ENCODE measurements at places on chromosomes 1 and 21. TPM values are rescaled to one million over a fixed set of nuclear protein-coding genes. Genes with fewer than 3 reads are reported as not detected.

SPRR2E gene
- 0.33 TPM for polyA plus RNA-seq

MINDY1 gene
- 10.1 TPM for polyA plus RNA-seq

KRTAP19-1 gene
- polyA plus RNA-seq = not detected

E2F2 gene
- 0.83 TPM for polyA plus RNA-seq

MYBPH gene
- polyA plus RNA-seq = 0.41 TPM

PDZK1IP1 gene
- 44.8 TPM for polyA plus RNA-seq

ARMH1 gene
- polyA plus RNA-seq = 35.3 TPM

FASLG gene
- 0.30 TPM for polyA plus RNA-seq

GRCh38 chr1:147812799-147813198, 52.4 kb upstream of the GJA5 start:
- peak; percentile 23 for DNase-seq

DNA sequence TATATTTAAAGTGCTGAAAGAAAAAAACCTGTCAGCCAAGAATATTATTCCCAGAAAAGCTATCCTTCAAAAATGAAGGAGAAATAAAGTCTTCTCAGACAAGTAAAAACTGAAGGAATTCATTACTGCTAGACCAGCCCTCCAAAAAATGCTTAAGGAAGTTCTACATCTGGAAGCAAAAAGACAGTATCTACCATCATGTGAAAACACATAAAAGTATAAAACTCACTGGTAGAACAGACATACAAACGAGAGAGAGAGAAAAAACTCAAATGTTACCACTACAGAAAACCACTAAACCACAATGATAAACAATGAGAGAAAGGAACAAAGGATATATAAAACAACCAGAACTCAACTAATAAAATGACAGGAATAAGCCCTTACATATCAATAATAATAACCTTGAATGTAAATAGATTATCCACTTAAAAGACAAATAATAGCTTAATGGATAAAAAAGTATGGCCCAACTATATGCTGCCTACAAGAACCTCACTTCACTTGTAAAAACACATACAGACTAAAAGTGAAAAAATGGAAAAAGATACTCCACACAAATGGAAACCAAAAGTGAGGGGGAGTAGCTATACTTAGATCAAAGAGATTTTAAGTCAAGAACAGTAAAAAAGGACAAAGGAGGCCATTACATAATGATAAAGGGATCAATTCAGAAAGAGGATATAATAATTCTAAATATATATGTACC, 22.0 kb downstream of the NSL1 start:
- DNase-seq = no peak

GRCh38 chr1:45266151-45266801, 59.9 kb upstream of the ZSWIM5 start:
- no peak for DNase-seq

DNA sequence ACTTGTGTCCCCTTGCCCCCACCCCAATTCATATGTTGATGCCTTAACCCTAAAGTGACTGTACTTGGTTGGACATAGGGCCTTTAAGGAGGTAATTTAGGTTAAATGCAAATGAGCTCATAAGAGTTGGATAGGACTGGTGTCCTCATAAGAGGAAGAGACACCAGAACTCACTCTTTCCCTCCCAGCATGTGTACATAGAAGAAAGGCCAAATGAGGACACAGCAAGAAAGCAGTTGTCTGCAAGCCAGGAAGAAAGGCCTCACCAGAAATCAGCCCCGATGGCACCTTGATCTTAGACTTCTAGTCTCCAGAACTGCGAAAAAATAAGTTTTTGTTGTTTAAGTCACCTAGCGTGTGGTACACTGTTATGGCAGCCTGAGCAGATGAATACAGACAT, 45.5 kb downstream of the RAB3GAP2 start:
- no peak for DNase-seq

DNA sequence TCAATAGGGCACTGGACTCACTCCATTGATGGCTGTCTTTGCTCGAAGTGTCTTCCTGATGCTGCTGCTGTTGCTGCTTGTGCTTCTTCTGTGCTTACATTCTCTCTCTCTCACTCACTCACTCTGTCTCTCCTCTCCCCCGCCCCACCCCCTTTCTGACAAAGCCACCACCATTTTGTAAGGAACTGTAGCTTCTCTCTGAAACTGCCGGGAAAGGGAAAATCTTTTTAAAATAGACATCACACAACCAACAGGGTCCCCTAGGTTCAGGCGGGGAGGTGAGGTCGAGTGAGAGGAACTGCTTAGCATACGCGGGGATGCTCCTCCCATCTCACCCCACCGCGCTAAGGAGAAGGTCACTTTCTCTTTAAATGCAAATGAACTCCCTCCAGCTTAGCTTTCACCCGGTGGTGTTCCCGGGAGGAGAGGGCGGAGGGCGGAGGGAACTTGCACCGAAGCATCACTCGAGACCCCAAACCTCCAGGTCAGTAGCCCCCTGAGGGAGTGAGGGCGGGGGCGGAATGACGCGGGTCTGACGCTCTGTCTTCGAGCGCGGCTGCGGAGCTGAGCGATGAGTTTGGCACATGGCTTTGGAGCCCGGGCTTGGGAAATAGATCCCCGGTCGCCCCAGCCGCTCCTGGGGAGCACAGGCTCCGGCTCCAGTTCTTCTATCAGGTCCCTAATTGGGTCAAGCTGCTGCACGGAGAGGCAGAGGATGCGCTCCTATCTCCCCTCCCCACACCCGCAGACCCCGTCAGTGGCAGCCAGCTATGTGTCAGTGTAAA, at the start of gene CCDC28B:
CCDC28B (plus strand) TSS at position 370 of the 785 bp plus-strand sequence. CDS start 1,341 bp downstream, outside the sequence.
- peak; percentile 83 for DNase-seq

DNA sequence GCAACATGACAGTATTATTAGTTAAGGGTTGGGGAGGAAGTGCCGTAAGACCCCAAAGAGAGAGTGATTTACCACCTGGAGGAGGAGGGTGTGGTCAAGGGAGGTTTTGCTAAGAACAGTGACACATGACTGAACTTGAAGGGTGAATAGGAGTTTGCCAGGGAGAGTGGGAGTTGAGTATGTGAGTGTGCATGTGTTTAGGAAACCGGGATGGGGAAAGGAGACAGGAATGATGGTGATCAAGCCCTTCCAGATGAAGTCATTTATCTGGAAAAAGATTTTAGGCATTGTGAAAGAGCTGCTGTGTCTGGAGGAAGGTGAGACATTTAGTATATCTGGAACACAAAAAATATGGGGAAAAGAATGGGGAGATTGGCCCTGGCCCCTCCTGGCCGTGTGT, 28.1 kb upstream of the IL10 start:
- no peak for DNase-seq

- no peak for DNase-seq
These were observed 157.6 kb upstream of the IVNS1ABP start for GRCh38 chr1:185474440-185475149.

DNA sequence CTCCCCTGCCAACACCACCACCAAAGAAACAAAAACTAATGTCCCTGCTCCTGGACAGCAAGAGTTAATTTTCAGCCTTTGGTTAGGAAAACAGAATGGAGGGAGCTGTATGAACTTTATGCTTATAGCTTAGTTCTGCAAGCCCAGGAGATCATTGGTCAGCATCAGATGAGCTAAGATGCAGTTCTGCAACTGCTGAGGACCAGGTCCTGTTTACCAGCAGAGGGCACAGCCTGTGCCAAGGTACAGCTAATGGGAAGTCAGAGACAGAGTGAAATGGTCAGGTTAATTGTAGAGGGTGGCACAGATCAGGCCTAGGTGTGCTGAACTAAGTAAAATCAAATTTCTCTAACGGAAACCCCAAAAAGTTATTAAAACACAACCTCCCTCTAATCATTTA, 161.3 kb downstream of the ROR1 start:
- DNase-seq = no peak

DNA sequence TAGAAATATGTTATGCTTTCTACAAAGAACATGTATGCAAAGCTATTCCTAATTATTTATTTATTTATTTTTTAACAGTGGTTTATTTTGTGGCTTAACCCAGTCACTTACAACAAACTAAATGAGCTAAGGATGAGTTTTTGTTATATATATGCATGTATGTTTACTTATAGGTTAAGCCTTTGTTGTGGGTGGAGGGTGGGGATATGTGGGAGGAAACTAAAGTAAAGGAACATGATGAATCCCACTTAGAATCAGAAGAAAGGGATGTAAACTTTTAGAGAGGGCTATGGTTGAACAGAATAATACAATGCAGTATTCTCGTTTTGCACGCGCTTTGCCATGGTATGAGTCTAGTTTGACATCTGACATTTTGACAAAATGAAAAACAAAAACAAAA, 321.0 kb upstream of the RUNX1 start:
- no peak for DNase-seq

- peak; percentile 23 for DNase-seq
These were observed 24.1 kb downstream of the SUSD4 start for GRCh38 chr1:223339861-223340260.

DNA sequence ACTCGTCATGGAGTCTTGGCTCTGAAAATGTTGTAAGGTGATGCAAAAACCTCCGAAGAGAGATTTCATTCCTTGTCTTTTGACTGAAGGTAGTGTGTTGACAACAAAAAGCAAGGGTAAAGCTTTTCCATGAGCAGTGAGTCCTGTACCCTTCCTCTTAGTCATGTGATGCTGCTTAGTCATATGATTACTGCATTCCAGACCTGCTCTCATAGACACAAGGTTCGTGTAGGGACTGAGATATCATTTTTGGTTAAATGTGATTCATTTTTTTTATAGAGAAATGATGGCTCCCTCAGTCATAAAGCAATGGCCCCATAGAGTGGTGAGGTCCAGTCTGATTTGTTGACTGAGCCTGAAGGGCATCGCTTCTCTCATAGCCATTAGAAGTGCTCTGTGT, 9.2 kb downstream of the KCNJ6 start:
- no peak for DNase-seq

- DNase-seq = no peak
These were observed 18.1 kb upstream of the SFPQ start for GRCh38 chr1:35211120-35211414.

GRCh38 chr21:35945089-35945671, 115.1 kb downstream of the SETD4 start:
- no peak for DNase-seq

DNA sequence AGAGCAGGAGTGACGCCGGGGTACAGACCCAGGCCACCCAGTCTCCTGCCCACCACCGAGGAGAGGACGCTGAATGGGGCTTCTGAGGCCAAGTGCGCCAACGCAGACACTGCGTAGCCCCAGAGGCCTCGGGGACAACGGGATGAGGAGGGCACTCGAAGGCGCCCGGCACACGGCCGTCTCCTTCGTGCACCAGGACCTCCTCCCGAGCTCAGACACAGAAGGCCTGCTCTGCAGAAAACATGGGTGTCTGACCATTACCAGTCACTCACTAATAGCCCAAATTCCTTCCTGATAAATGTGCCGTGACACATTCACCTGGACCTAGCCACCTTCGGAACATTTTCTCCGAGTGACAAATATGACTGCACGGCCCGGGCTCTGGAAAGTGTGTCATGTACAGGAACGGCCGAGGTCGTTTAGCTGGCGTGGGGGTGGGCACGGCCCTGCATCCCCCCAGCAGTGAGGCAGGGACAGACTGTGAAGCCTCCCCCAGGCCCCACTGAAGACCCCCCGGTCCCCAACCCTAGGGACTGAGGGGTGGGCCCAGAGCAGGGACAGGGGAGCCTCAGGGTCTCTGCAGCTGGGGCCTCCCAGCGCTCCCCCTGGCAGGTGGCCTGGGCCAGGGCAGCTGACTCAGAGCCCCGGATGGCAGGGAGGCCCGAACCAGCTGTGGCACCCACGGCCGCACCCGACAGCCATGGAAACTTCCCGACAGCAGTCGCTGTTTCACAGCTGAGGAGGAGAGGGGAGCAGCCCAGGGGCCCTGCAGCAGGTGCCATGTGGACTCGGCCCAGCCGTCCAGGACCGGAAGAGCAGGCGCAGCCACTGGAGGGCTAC, 16.7 kb upstream of the COL6A2 start:
- DNase-seq = no peak

- DNase-seq = no peak
These were observed 351.6 kb downstream of the RYR2 start for GRCh38 chr1:237393632-237394031.

GRCh38 chr1:182080955-182081582, 19.6 kb upstream of the ZNF648 start:
- no peak for DNase-seq

DNA sequence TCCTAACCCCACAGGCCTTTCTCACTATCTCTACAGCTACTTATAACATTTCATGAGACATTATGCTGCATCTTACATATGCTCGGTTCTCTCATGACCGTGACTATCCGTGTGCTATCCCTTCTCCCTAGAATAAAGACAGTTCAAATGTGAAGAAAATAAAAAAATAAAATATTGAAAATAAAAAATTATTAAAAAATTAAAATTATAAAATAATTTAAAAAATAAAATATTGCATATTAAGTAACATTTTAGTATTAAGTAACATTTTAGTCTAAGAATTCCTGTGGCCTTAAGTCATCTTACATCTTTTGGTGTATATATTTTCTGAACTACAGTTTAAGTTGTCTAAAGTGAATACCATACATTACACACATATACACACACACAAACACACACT, 415.5 kb downstream of the DPYD start:
- no peak for DNase-seq

GRCh38 chr1:224267925-224268324, 62.0 kb downstream of the NVL start:
- DNase-seq = no peak

DNA sequence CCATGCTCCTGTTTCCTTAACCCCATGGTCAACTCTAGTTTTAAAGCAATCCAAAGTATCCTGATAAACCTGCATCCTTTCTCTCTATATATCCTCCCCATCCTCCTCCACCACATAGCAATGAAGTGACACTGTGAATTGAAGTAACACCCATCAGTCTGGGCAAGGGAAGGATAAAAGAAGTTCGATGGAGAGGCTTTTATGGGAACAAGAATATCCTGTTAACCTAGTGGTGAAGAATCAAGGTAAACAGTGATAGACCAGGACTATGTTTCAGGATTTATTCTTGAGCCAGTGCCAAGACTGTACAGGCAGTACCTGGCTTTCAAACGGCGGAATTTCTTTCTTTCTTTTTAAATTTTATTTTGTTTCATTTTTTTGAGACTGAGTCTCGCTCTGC, 17.6 kb downstream of the RABIF start:
- no peak for DNase-seq
